ENCODE measurements at places on chromosomes 11 and 22. TPM values are rescaled to one million over a fixed set of nuclear protein-coding genes. Genes with fewer than 3 reads are reported as not detected.

SPTBN2 gene
- total RNA-seq = 105 TPM

MMP8 gene
- 0.16 TPM for total RNA-seq

GSTT2B gene
- total RNA-seq = 4.1 TPM

FREY1 gene
- 1.4 TPM for total RNA-seq

RBMXL2 gene
- total RNA-seq = not detected

GPR83 gene
- total RNA-seq = 1.6 TPM

SCGB1D2 gene
- not detected for total RNA-seq

GRCh38 chr22:19419086-19419463, 12.5 kb downstream of the HIRA start:
- no peak for DNase-seq

DNA sequence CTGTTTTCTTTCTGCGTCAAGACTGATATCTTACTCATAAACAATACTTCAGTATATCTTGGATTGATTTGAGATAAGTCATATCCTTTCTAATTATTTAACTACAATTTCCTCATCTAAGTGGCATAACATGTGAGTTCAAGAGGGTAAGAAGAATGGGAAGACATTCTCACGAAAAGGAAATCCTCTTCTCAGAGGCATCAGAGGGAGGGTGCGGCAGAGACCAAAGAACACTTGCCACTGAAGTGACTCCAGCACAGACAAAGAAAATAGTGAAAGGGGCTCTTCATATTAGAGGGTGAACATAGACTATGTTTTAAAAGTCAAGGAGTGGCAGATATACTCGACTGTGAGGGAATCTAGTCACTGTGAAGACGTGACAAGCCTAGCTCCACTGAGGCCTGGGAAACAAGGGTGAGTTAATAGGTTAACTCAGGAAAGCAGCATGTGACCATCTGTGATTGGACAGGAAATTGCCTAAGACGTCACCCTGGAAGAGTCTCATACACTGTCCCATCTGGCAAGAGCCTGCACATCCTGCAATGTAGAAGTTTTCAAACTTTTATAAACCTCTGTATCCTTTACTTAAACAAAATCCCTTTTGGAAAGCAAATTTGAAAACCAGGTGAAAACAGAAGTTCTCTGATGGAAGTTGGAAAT, 1.9 kb upstream of the MMP1 start:
- no peak for DNase-seq

GRCh38 chr11:69307871-69308431, 14.0 kb downstream of the MYEOV start:
- no peak for DNase-seq

DNA sequence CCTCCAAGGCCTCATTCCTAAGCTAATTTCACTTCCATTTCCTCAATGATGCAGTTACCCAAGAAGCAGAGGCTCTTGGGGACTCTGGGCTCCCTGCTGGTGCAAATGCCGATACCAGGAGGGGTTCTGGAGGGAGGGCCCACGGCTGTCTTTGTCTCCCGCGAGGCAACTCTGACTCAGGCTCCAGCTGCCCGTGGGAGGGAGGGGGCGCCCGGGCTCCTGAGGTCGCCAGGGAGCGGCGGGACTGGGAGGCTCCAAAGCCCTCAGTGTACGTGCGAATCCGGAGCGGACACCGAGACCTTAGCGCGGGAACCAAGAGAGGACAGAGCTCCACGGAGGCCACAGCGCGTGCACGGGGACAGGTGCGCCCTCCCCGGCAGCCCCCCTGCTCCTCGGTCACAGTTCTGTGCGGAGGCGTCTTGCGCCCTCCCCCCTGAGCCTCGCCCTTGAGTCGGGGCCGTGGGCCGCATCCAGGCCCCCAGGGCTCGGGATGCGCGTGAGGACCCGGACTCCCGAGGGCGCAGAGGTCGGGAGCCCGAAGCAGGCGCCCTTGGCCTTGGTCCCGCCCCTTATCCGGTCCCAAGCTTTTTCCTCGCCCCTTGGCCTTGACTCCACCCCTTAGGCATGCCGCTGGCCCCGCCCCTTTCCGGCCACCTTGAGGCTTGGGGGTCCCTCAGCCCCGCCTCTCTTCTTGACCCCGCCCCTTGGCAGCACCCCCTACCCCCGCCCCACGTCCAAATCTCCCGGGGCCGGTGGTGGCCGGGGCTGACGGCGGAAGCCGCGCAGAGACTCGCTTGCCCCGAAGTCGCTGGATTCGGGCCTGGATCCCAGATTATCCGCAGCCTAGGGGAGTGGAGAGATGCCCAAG, 4.7 kb upstream of the SHISA8 start:
- no peak for DNase-seq

GRCh38 chr11:18491924-18492323, 34.8 kb downstream of the TSG101 start:
- no peak for DNase-seq

DNA sequence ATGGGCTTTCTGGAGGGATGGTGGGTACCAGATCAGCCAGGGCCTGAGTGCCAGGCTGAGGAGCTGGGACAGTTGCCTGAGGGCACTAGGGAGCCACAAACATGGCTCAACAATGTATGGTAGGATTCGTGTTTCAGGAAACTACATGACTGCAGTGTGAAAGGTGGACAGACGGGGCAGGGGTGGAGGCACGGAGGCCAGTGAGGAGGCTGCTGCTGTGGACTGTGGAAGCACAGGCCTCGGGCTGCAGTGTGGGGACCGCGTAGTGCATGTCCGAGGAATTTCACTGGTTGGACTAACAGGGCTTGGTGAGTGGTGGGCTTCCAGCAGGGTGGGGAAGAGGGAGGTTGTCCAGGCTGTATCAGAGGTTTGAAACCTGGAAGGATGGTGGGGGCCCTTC, 7.8 kb downstream of the P2RY2 start:
- DNase-seq = no peak

DNA sequence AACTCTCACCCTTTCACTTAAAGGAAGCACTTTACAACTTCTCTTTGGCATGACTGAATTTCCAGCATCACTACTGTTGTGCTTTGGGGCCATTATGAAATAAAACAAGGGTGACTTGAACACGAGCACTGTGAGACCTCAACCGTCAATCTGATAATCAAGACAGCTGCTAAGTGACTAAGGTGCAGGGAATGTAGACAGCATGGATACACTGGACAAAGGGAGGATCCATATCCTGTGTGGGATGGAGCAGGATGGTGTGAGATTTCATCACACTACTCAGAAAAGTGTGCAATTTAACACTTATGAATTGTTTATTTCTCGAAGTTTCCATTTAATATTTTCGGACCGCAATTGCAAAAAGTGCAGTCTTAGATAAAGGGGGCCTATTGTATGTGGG, 16.1 kb upstream of the EXPH5 start:
- DNase-seq = no peak

GRCh38 chr22:49927483-49928184, 9.2 kb downstream of the CRELD2 start:
- DNase-seq = no peak

DNA sequence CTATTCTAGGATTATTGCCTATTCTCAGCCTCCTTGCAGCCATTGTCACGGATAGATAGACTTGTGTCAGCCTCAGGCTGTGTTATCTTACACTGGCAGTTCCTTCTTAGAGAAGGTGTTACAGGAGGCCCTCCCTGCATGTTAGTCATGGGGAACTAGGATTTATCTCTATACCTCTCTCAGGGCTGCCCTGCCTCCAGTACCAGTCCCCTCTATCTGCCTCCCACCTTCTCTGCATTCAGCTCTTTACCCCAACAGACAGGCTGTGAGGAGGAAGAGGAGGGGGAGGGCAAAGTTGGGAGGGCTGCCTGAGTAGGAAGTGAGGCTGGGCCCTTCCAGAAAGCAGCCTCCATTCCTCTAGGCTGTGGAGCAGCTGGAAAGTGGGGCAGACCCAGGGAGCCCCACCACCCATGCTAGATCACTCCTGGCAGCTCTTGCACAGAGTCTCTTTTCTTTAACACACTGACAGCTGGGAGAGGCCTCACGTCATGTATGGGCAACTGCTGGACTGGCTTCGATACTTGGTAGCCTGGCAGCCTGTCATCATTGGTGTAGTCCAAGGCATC, 2.9 kb upstream of the IL18BP start:
- no peak for DNase-seq

GRCh38 chr11:11769362-11769761, 72.4 kb upstream of the USP47 start:
- DNase-seq = no peak

GRCh38 chr11:132050049-132050448, 679.6 kb downstream of the NTM start:
- no peak for DNase-seq

DNA sequence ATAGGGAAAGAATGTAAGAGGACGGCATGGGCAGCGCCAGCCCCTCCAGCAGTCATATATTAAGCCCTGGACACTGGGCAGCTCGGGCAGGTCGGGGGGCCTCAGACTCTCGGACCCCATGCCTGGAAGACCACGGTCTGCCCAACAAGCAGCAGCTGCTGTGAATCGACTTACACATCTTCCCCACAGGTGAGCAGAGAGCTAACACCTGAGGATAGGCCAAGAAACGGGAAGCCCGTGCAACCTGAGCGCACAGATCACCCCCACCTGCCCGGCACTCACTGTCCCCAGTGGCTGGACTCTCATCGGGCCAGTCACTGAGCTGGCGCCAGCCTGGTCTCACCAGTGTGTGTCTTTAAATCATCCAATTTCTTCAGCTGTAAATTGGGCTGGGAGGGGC, 4.7 kb upstream of the TCF20 start:
- no peak for DNase-seq

- DNase-seq = no peak
These were observed 15.7 kb downstream of the SLN start for GRCh38 chr11:107696140-107696539.

DNA sequence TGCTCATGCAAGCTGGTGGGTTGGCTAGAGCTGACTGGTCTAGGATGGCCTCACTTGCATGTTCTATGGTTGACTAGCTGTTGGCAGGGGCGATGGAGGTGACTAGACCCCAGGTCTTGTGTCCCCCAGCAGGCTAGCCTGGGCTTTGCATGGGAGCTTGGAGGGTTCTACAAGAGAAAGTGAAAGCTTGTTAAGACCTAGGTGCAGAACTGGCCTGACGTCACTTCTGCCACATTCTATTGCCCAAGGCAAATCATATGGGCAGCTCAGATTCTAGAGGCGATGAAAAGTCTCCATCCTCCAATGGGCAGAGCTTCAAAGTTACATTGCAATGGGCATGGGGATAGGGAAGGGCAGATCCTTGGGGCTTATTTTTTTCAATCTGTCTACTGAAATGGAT, 170.9 kb downstream of the MIAT start:
- DNase-seq = no peak

DNA sequence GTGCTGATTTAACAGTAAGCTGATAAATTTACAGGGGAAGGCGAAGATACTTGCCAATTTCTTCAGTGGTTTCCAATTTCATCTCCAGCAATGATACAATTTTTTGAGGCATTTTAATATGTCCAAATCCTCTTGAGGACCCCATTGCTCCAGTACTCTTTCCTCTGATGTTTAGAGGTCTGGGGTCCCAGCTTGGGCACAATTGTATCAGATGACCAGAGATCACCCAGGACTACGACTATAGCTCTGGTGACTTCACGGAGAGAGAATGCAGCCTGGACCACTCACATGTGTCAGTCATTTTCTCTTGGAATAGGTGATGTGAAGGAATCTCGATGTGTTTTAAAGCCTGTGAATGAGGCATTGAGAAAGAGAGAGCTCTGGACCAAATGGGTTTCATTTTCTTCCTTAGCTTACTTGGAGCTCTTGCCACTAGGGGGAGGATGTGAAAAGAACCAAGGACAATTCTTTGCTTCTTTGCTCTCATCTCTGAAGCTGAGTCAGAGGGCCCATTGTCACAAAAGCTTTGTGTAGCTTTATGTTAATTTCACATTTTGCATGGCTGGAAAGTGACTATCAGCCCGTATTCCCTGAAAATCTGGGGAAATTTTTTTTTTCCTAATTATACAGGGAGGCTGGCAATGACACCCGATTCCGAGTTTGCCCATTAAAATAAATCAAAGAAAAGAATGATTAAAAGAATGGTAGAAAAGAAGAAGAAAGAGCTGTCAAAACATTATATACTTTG, 6.7 kb upstream of the CCDC90B start:
- DNase-seq = peak; percentile 24

DNA sequence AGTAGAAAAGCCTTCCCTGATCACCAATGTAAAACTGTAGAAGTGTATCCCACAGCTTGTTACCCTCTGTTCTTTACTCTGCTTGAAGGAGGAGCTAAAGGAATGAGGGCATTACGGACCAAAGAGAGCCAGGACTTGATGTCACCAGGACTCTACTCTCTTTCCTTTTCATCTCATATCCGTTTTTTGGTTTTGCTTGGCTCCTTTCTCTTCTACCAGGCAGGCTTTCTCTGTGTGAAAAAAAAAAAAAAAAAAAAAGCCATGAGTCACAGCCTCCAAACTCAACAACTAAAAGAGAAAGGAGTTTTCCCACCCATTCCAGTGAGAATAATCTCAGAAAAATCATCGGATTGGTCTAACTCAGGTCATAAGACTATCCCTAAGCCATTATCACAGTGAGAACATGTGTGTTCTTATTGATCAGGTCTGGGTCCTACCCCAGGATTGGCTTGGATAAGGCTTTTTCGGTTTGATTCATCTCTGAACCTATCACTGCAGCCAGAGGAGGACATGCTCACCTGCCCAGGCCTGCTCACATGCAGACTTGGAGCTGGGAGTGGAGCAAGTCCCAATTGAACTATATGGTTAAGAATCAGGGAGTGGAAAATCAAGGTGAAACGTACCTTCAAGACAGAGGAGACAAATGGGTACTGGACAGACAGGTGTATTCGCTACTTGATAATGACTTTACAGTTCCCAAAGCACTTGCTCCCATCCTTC, 19.4 kb upstream of the LRRC55 start:
- DNase-seq = no peak

DNA sequence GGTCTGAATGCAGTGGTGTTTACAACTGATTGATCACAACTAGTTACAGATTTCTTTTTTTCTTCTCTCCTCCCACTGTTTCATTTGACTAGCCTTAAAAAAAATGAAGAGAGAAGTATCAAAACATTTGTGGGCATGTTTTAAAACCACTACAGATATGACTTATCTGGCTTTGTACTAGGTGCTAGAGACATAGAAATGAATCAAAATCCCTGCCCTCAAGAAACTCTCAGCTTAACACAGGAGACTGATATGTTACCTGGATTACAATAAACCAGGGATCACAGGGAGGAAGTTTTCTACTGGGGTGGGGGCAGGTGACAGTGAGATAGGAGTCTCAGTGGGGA, 25.2 kb upstream of the CTR9 start:
- no peak for DNase-seq

DNA sequence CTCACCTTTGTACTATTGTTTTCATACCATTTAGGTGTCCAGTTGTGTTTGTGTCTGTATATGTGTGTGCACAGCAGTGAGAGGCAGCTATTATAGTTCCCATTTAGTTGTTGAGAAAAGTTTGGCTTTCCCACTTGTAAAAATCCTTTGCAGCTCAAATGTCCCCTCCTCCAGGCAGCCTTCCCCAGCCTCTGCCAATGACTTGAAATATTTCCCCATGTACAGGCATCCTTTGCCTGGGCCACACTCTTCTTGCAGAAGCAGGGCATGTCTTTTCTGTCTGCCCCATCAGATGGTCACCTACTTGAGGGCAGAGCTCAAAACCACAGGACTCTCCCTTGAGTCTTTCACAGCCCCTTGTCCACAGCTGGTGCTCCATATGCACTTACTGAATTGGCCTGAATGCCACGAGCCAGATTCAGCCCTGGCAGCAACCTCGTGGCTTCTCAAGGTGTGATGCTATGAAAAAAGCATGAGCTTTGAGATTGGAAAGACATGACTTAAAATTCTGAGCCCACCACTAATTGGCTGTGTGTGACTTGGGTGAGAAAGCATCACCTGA, 39.3 kb downstream of the MYEOV start:
- no peak for DNase-seq

GRCh38 chr11:107011977-107012376, 6.3 kb downstream of the GUCY1A2 start:
- no peak for DNase-seq

- DNase-seq = no peak
These were observed 104.2 kb upstream of the RRM1 start for GRCh38 chr11:3990406-3990805.

All from occipital lobe (tissue), 3 donors.